ENCODE measurements at places on chromosomes 2 and 18.

DNA sequence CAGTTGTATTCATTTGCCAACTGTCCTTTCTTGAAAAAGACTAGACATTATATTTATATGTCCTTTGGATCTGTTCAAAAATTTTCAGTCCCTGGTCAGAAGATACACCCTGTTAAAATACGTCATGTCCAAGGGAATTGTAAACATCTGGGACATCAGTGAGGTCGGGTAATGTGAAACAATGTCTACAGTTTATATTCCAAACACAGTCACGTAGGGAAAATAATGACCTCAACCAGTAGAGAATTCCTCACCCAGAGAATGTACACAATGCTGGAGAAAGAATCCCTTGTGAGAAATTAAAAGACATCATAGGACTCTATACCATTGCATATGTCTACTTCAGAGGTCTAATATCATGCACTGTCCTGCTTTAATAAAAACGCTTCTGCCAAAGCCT is 888.0 kb upstream of the CHAC2 start:
- DNase-seq = no peak

DNA sequence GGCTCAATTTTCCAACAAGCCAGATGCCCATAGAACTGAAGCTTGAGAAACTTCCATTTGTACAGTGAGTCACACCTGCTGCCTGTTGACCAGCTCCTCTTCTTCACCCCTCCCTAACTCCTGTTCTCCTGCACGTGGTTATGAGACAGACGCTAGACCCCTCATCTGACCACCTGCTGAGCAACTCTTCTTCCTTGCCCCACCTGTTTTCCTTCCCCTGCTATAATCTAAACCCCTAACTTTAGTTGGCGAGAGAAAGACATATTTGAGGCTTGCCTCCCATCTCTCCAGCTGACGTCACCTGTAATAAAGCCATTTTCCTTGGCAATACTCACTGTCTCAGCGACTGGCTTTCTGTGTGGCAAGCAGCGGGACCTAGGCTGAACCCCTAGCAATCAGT is 22.3 kb upstream of the ITM2C start:
- no peak for DNase-seq

- DNase-seq = no peak
Observed at GRCh38 chr2:190972846-190973245, 41.1 kb downstream of the STAT1 start.

- DNase-seq = no peak
Observed at GRCh38 chr2:63029058-63029457, 21.6 kb upstream of the OTX1 start.

DNA sequence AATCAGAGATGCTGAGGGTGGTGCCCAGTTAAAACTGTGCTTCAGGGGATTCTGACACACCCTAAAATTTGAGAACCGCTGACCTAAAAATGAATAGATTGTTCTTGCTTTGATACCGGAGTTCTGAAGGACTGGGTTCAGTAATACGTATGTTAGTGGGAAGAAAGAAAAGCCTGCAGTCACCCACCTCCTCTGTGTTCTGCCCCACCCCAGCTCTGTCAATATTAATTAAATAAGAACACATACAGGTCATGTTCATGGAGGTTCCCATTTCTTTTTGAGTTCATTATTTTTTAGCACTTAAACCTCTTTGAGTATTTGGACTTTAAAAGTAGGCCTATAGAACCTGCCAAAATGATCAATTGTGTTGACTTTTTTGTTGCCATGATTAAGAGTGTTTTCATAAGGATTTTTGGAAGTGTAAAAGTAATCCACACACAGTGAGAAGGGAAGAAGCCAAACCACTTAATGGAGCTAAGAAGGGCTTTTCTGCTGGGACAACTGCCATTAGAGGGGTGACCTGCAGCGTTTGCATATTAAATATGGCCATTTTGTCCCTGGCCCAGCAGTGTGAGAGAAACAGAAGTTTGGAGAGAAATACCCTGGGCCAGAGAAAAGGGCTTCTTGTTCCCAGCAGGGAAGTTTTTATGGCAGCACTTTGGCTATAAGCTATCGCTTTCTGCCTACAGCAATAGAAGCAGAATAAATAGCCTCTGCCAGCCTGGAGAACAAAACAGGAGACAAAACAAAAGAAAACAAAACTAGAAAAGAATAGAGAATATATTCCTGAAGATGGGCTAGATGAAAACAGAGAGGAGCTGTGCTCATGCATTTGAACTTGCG is 80.7 kb upstream of the RNF152 start:
- DNase-seq = no peak

DNA sequence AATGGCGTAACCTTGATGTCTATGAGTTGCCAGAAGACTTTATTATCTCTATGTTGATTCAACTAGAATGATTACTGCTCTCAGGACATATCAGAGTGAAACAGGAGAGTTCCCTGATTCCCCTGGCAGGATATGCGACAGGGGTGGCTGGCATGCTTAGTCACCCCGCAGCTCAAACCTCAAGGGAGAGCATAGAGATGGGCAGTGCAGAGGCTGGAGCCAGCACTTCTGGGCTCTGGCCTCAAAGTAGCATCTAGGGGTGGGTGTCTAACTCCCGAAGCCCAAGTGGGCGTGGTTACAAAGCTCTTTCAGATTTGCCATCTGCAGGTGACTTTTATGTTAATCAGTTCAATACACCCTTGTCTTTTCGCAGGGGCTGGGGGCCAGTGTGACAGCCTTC is 391.6 kb downstream of the ADCYAP1 start:
- DNase-seq = no peak

- DNase-seq = no peak
Observed at GRCh38 chr2:164589522-164589921, 31.8 kb downstream of the GRB14 start.

GRCh38 chr2:157173740-157174184 is 83.7 kb upstream of the GALNT5 start:
- DNase-seq = no peak

- no peak for DNase-seq
Observed at GRCh38 chr2:8102470-8102869, 579.4 kb upstream of the ID2 start.

GRCh38 chr18:72444798-72445155 is 99.4 kb downstream of the CBLN2 start:
- no peak for DNase-seq

GRCh38 chr18:44626236-44626635 is 54.5 kb upstream of the SETBP1 start:
- no peak for DNase-seq

DNA sequence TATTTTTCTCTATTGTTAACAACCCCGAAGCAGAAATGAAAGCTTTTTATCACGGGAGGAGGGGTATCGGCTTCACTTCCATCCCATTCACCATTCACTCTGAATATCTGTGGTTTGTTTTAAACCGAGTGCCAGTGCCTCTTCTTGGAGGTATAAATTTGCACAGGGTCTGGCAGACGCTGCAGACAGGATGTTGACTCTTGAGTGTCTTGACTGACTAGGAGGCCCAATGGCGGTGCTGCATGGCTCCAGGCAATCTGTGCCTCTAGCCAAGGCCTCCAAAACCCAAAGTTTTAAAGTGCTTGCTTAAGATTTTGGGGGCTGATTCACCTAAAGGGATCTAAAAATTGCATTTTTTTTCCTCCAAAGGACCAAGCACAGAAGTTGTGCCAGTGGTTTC is 183.8 kb downstream of the LTBP1 start:
- no peak for DNase-seq

GRCh38 chr2:121860758-121861227 is 105.3 kb downstream of the TSN start:
- DNase-seq = no peak

GRCh38 chr2:12141618-12142258 is 395.3 kb downstream of the LPIN1 start:
- no peak for DNase-seq

All from cortex of kidney (tissue), 1 donor.